Hepatic stellate cell (primary cell): ENCODE measurements at places on chromosomes 6 and 20.

- DNase-seq, result no peak
These were observed 90.5 kb upstream of the EPB41L1 start for GRCh38 chr20:36063916-36064657.

DNA sequence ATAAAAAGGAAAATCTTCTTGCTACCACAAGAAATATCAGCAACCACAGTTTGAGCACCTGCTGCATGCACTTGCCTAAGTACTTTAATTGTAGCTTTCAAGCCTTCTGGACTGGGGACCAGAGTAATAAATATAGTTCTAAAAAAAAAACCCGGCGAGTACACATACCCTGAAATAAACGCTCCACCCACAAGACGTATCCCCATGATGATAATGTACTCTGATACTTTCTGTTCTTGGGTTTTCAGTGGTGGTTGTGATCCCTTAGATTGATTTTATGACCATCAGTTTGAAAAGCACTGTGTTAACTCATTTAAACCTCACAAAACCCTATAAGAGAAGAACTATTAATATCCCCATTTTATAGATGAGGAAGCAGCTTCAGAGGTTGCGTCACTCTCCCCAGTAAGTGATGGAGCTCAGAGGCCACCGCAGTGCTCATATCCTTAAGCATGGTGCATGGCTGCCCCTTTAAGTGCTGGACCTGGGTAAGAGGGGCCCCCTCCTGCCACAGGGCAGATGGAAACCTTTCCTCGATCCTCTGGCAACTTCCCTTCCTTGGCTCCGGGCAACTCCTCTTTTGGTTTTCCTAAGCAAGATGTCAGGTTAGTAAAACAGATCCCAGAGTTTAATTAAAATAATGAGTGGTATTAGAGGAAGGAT lies 67.3 kb downstream of the KCNB1 start:
- no peak for DNase-seq

DNA sequence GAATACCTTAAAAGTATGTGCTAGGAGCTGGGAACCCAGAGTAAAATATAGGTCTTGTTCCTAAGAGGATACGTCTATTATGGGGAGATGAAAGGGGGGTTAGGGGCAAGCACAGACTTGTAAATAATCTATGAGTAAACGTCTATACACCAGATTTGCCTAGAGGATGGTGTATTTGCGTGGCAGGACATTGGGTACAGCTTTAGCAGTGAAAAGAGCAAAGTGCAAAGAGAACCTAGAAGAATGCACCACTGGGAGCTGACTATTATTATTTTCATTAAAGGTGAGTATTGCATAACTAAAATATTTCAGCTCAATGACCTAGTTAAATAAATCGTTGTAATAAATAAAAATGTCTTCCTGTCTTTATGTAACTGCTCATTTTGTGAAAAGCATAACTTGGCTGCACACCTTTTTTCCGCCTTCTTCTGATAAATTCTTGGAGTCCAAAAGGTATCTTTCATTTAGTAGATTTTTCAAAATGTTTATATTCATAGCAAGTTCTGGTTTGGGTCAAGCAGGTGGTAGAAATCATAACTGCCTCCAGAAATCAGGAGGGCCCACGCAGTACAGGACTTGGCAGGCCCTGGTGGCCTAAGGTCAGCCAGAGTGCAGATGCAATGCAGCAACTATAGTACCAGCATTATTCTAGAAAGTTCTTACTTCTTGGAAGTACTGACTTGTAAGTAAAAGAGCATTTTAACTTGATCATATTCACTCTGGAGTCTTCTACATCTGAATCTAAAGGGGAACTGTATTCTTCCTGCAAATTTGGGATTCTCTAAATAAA lies 357.2 kb downstream of the PLCB1 start:
- DNase-seq, result no peak

- no peak for DNase-seq
These were observed 134.0 kb upstream of the MARCKS start for GRCh38 chr6:113723182-113723581.

GRCh38 chr6:25068866-25069265 lies 133.1 kb upstream of the RIPOR2 start:
- DNase-seq, result no peak

DNA sequence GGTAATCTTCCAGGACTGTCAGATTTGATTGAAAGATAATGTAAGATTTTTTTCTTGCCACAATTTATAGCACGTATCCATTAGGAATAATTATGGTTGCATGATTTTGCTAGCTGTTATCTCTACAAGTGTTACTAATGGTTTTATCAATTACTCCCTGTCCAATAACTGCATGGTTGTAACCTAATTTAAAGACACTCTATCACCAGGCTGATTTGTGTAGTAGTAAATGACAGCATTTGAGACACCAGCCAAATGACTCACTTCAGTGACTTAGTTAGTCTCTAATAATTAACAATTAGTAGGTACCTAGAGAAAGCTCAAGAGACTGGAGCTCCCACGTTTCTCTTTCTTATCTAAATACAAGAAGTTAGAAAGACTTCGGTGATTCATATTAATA lies 453.8 kb upstream of the POU3F2 start:
- DNase-seq, result no peak

DNA sequence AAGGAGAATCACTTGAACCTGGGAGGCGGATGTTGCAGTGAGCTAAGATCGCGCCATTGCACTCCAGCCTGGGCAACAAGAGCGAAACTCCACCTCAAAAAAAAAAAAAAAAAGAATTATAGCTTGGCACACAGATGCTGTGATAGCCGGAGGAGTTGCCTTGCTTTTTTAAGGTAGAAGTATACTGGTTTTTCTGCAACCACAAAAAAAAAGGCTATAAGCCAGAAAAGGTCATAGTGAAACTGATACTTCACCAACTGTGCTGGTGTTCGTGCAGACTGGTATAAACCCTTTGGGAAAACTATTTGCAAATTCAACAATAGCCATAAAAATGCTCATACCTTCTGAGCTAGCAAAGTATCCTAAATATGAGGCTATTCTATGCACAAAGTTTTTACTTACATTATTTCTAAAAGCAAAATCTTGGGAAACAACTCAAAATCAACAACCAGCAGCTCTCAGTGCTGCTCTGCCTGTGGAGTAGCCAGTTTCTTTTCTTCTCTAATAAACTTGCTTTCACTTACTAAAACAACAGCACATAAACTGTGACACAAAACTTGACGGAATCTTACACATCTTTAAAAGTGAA lies 44.0 kb downstream of the B4GALT5 start:
- no peak for DNase-seq

- DNase-seq, result no peak
These were observed 1.8 kb upstream of the HEBP2 start for GRCh38 chr6:138401960-138402837.

- no peak for DNase-seq
These were observed 97.4 kb upstream of the IFNGR1 start for GRCh38 chr6:137316626-137317025.

DNA sequence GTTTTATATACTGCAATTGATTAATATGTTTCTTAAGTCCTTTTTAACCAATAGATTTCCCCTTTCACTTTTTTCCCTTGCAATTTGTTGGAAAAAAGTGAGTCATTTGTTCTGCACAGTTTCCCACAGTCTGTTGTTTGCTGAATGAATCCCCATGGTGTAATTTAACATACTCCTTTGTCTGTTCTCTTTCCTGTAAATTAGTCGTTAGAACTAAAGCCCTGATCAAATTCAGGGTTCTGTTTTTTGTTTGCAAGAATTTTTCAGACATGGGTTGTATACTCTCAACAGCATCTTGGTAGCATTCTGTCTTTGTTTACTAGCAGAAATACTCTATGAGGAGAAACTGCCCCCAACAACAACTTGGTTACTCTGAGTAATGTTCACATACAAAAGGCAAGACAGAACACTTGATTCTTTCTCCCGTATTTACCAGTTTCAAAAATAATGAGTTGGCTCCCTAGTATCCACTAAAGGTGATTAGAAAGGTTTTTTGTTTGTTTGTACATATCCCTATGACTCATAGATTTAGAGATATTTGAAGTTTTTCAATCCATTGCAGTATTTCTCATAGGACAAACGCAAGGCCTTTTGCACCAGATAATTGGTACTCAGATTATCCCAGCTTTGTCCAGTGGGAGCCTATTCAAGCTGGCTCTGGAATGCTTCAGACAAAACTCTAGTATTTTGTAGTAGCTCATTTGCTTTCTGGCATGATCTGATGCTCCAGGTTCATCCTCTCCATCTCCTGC lies 16.5 kb downstream of the BLOC1S5 start:
- DNase-seq, result no peak

DNA sequence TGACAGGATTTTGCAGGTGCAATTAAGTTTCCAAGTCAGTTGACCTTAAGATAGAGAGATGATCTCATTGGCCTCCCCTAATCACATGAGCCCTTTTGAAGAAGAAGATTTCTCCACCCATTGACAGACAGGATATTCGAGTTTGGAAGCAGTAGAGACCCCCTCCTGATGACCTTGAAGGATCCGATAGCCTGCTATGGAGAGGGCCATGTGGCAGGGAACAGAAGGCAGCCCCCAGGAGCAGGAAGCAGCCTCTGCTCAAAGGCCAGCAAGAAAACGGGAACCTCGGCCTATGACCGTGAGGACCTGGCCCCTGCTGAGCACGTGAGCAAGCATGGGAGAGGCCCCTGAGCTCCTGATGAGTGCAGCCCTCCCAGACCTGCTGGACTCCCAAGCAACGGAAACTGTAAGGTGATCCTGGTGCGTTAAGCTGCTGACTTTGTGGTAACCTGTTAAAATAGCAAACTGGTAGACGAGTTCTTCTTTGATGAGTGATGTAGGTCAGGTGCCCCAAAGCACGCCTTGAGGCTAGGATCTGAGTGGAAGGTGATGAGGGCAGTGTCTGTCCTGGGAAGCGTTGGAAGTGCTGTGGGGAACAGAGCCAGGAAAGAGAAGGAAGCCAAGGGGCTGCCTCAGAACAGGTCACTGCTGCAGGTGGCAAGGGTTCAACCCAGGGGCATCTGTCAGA lies 18.5 kb upstream of the TUBB2A start:
- no peak for DNase-seq

GRCh38 chr6:170193326-170193821 lies 97.5 kb downstream of the DLL1 start:
- DNase-seq, result no peak

GRCh38 chr6:105769987-105770386 lies 316.1 kb upstream of the PRDM1 start:
- no peak for DNase-seq

- peak; percentile 21 for DNase-seq
These were observed 72.5 kb downstream of the FLRT3 start for GRCh38 chr20:14264869-14265268.

- DNase-seq, result no peak
These were observed 68.7 kb downstream of the SNX9 start for GRCh38 chr6:157891544-157892362.

DNA sequence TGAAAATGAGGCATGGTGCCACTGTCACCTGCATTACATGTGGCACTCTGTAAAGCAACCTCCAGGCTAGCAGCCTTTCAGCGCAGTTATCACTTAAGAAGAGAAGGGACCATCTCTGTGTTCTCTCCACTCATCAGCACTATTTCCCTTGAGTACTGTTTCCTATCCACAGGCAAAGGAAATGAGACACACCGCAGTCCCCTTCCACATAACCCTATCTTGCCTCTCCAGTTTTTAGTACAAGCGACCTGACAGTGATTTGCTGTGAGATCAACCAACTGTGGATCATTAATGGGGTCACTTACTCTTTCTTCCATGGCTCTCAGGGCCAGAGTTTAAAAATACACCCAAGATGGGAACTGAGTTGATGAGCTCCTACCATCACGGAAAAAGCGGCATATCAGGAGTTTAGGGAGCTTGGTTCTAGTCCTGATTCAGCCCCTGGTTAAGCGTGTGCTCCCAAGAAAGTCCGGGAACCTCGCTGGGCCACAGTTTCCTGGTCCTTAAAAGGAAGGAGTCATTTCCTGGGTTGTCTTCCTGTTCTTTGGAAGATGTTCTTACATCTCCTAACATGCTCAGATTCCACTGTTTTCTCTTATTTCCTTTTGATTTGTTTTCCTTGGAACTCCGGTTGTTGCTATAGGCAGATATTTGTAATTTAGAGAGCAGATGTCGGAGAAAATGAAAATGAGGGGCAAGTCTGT lies 27.3 kb downstream of the PRDM1 start:
- no peak for DNase-seq

DNA sequence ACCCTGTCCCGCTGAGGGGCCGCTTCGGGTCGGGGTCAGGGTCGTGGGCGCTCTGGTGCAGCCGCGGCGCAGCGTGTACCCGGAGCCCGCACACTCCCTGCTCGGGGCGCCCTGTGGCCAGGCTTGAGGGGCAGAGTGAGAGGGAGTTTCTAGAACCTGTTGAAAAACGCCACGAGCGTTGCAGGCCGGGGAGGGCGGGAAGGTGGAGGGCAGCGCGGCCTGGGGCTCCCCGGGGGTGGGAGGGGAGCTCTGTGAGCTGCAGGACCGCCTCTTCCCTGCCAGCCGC lies 539 bp upstream of the BHLHE23 start:
- DNase-seq, result no peak

GRCh38 chr6:41885930-41886329 lies 9.2 kb downstream of the USP49 start:
- DNase-seq, result no peak

- no peak for DNase-seq
These were observed 10.5 kb downstream of the NPEPL1 start for GRCh38 chr20:58702859-58703648.

GRCh38 chr6:45436544-45437438 lies 59.1 kb upstream of the SUPT3H start:
- no peak for DNase-seq

DNA sequence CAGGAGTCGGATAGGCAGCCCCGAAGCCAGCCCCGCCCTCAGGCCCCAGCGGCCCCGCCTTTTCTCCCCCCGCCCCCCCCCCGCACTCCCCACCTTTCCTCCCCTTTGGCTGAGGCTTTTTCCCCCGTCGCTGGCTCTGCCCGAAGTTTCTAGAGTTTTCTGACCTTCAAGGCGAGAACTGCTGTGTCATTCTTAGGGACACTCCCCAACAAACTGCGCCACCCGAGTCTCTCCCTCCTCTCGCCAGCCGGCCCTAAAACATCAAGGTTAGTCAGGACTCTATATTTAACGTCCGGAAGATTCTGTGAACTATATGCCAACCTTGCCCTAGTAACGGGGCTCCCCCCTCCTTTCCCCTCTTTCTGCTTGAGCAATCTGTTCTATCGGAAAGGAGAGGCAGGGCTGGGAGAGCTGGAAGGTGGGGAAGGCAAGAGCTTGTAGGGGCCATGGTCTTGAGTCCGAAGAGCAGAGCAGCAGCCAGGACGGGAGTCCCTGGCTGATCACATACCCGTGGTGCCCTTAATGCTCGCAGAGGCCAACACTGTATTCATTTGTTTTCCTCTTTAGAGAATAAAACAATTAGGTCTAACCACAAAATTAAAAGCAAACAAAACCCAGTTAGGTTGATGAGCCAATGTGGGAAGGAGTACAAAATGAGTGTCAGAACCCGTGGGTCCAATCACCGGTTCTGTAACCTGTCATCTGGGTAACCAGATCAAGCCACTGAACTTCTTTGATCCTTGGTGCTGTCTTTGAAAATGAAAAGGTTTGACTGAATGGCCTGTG lies 5.3 kb upstream of the HSPA1B start:
- peak; percentile 68 for DNase-seq

DNA sequence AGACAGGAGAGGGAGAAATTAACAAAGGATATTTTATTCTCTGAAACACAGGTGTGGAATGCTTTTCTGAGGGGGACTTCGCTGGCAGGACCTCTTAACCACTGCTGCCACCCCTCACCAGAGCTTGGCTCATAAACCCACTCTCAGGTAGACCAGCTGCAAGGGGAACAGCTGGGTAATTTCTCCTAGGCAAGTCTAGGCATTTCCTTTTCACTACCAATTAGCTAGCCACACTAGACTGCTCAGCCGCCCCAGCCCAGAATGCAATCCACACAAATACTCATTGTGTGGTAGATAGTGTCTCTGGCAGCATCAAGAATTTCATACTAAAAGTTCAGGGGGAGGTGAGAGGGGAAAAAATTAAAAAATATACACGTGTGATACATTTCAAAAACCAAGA lies 267.6 kb upstream of the ID4 start:
- no peak for DNase-seq

GRCh38 chr20:9051508-9051907 lies 17.4 kb upstream of the PLCB4 start:
- peak; percentile 75 for DNase-seq
